T-cell (primary cell): ENCODE measurements at places on chromosomes 16 and 17. TPM values are rescaled to one million over a fixed set of nuclear protein-coding genes. Genes with fewer than 3 reads are reported as not detected.

The EVPLL gene
- not detected for total RNA-seq

The SLFN14 gene
- not detected for total RNA-seq

DNA sequence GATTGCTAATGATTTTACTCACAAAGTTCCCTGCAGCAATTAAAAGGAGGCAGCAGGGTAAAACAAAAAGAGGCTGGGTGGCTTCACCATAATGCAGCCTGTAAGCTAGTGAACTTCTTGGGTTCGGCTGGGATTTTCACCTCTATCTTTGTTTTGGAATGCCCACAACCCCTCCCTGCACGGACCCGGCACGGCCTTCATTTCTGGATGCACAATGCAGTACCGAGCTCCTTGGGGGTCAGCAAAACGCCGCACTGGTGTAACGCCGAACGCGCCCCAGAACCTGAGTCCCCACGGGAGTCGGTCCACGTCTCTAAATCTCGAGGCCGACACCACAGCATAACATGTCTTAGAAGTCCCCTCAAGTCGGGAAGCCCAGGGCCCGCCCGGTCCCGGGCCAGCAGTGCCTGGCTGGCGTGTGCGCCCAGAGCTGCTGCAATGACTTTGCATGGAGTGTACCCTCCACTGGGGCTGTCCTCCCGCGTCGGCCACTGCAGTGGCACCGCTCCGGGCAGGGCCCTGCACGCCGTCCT lies 759 bp downstream of the UBE2O start:
- no peaks in the 10 kb centered on the region for H3K27me3 ChIP-seq
- peaks cover 23% of the 10 kb centered on the region for H3K4me1 ChIP-seq
- peak overlapping the region; percentile 62 for H3K4me3 ChIP-seq
- no peaks in the 10 kb centered on the region for H3K36me3 ChIP-seq

GRCh38 chr17:49612726-49613125 lies 37.1 kb downstream of the NXPH3 start:
- H3K4me1 ChIP-seq: no peaks in the 10 kb centered on the region
- peaks cover 64% of the 10 kb centered on the region for H3K36me3 ChIP-seq
- no peak overlapping the region for H3K27ac ChIP-seq
- H3K27me3 ChIP-seq: no peaks in the 10 kb centered on the region
- DNase-seq: no peak
- no peak overlapping the region for H3K4me3 ChIP-seq

The PIMREG gene
- 0.43 TPM for total RNA-seq

The KCNJ18 gene
- total RNA-seq: not detected

The ACSM3 gene
- 9.2 TPM for total RNA-seq

- H3K4me1 ChIP-seq: no peaks in the 10 kb centered on the region
- H3K27ac ChIP-seq: no peak overlapping the region
- no peak overlapping the region for H3K4me3 ChIP-seq
- no peaks in the 10 kb centered on the region for H3K27me3 ChIP-seq
Observed at GRCh38 chr17:44356241-44356640, 7.4 kb downstream of the FAM171A2 start.

- no peak for DNase-seq
- no peak overlapping the region for H3K27ac ChIP-seq
- H3K36me3 ChIP-seq: no peaks in the 10 kb centered on the region
- no peaks in the 10 kb centered on the region for H3K4me1 ChIP-seq
Observed at GRCh38 chr16:77250400-77250799, 51.2 kb downstream of the SYCE1L start.
